ENCODE measurements at places on chromosomes 13 and 19.

DNA sequence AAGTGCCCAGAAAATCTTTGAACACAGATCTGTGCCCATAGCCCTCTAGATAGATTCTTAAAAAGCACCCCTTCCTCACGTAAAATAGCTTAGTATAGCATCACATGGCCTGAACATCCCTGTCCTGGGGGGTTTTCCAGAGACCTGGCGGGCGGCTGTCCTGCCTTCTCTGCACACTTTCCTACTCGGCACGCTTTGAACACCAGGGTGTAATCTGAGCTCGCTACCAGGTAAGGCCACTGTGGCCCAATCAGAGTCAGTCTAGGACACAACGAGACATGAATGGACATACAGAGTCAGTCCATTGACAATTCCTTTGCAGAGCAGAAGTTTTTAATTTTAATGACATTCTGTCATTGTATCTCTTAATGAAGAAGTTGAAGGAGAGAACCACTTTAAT lies 8.1 kb downstream of the CYP2A13 start:
- DNase-seq, result no peak

DNA sequence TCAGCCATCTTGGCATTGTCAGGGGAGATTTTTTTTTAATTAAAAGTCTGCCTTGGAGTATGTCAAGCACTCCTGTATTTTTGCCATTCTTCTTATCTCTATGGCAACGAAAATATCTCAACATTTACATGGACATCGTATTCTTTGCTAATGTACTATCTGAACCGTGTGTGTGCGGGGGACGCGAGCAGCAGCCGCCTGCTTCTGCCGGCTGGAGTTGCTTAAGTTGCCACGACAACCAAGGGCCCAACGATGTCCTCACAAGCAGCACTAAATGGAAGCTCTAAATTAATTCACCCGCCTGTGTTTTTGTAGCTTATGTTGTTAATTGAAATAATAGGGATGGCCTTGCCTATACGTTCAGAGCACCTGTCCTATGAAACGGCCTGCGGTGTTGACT lies 309.5 kb downstream of the TEX29 start:
- peak; percentile 97 for DNase-seq

GRCh38 chr19:5050067-5050656 lies 81.2 kb downstream of the KDM4B start:
- DNase-seq, result no peak

GRCh38 chr13:66222926-66223325 lies 1007.2 kb downstream of the PCDH9 start:
- DNase-seq, result no peak

- DNase-seq, result no peak
Measured at GRCh38 chr19:35753634-35754369, 3.0 kb downstream of the HSPB6 start.

- no peak for DNase-seq
Measured at GRCh38 chr13:78298657-78299056, 304.7 kb downstream of the POU4F1 start.
